ENCODE measurements at places on chromosomes 12 and 14. TPM values are rescaled to one million over a fixed set of nuclear protein-coding genes. Genes with fewer than 3 reads are reported as not detected.

Gene CISTR
- total RNA-seq = not detected

Gene LHX5
- total RNA-seq = not detected

Gene SLCO1B3
- 16.2 TPM for total RNA-seq

Gene SERPINA10
- not detected for total RNA-seq

Gene CHGA
- total RNA-seq = 1.6 TPM

Gene HOXC4
- 3.5 TPM for total RNA-seq

Gene TEAD4
- 51.6 TPM for total RNA-seq

Gene ACVRL1
- total RNA-seq = not detected

Gene FAM186B
- 0.11 TPM for total RNA-seq

Gene MSRB3
- total RNA-seq = 21.4 TPM

Gene ESR2
- 0.08 TPM for total RNA-seq

Gene KLHL33
- not detected for total RNA-seq

Gene ACSM4
- not detected for total RNA-seq

Gene UBR7
- total RNA-seq = 27.7 TPM

Gene SERPINA9
- total RNA-seq = not detected

Gene CDKL1
- 11.8 TPM for total RNA-seq

Gene TAS2R8
- not detected for total RNA-seq

Gene REP15
- total RNA-seq = 0.45 TPM

Gene RFX4
- not detected for total RNA-seq

Gene CEBPE
- not detected for total RNA-seq

Gene SLC17A8
- not detected for total RNA-seq

Gene LYZ
- total RNA-seq = 1.5 TPM

Gene CELA1
- not detected for total RNA-seq

Gene FOXA1
- total RNA-seq = 5.3 TPM

Gene ATP23
- 6.4 TPM for total RNA-seq

Gene ERGIC2
- 65.5 TPM for total RNA-seq

Gene KCNMB4
- total RNA-seq = 0.20 TPM

Gene PZP
- total RNA-seq = not detected

Gene CFAP54
- 1.6 TPM for total RNA-seq

Measured in A549 treated with ZK216348 at 1 μM for 4 hours (cell line).